ENCODE measurements at places on chromosomes 2 and 18.

DNA sequence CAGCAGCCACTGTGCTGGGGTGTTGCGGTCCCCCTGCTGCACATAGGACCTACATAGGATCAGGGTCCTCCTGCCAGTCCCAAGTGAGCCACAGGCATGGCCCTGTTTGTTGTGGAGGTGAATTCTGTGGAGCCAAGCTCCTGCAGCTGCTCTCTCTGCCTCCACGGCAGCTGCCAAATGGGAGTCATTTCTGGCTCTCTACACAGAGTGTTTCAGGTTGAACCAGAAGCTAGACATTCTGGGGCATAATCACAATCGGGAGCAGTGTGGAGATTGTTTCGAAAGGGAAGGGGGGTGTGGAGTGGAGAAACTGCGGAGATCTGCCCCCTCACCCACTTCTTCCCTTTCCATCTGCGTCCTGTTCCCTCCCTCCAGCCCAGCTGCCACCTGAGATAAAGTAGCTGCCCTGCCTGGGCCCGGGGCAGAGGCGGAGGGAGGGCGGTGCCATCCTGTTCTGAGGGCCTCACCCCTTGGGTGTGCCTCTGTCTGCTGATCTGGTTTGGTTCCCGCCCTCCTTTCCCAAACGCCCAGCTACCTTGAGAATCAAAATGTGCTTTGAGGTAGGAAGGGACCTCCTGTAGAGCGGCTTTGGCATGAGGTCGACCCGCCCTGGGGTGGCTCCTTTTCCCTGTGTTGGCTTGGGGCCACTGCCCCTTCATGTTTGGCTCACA is 139.4 kb downstream of the WDSUB1 start:
- no peak for DNase-seq

DNA sequence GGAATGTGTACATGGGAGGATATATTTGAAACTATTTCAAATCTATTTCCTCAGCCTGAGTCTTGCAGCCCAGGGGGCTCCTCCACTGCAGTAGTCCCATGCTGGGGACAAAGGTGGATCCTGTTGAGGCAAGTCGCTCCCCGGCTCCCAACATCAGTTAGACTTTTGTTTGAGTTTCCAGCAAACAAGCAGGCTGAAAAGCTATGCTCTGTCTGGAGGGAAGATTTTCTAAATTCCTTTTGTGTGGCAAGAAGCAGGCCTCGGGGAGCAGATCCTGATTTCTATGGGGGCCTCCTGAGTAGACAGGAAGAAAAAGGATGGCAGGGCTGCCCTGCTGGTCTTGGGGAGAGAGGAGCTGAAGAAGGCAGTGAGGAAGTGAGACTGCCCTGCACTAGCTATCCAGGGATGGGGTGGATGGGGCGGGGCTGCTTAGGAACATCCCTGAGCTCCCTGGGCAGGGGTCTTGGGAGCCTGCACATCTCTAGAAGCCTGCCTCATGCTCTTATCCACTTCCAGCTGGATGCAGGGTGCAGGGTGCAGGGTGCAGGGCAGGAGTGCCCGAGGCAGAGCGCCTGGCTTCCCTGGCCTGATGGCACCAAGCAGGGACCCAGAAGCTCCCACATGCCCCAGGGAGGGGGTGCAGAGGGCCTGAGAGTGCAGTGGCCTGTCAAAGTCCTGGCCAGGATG is 6.0 kb upstream of the CIB4 start:
- DNase-seq: no peak

DNA sequence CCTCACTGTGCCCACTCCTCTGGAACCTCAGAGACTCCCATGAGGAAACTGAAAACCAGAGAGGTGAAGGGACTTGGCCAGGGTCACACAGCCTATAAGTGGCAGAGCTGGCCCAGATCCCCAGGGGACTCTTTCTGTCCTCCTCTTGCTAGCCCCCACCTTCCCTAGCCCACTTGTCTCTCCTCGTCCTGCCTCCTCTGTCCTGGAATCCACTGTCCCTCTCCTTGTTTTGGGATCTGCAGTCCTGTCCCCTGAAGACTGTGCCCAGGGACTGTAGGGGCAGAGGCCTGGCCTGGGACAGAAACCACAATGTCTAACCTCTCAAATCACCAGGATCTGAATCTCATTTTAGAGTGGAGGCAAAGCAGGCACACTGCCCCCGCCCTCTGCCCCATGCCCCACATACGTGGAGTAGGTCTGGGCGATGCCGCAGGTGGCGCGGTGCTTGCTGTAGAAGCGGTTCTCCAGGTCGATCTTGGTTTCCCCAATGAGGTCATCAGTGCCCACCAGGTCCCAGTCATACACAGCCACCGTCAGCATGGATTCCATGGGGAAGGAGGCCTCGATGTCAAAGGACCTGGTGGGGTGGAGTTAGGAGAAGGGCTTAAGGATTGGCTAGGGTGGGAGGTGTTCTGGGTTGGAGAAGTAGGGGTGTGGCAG is 12.5 kb downstream of the OTOF start:
- DNase-seq: no peak

- no peak for DNase-seq
Observed at GRCh38 chr2:111712940-111713515, 171.0 kb downstream of the ANAPC1 start.

GRCh38 chr18:77969972-77970371 is 720.3 kb downstream of the GALR1 start:
- DNase-seq: no peak

- DNase-seq: no peak
Observed at GRCh38 chr2:208492069-208492468, 85.5 kb downstream of the PTH2R start.

DNA sequence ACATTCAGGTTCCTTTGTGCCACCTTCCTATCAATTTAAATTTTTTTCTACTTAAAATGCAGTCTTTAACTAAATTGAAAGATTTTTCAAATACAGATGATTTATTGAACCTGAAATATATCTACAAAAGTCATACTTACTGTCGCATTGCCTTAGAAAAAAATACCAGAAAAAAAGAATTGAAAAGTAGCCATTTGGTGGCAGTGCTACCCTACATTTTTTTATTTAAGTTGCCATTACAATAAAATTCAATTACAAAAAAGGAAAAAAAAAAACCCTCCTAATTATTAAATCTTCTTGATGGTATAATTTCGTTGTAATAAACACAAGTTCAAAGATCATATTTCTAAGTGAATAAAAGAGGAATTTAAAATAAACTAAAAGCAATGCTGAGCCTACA is 43.4 kb downstream of the DSC3 start:
- DNase-seq: no peak

Measured in NCI-H345 (cell line).